ENCODE measurements at places on chromosomes 4 and X. TPM values are rescaled to one million over a fixed set of nuclear protein-coding genes. Genes with fewer than 3 reads are reported as not detected.

DNA sequence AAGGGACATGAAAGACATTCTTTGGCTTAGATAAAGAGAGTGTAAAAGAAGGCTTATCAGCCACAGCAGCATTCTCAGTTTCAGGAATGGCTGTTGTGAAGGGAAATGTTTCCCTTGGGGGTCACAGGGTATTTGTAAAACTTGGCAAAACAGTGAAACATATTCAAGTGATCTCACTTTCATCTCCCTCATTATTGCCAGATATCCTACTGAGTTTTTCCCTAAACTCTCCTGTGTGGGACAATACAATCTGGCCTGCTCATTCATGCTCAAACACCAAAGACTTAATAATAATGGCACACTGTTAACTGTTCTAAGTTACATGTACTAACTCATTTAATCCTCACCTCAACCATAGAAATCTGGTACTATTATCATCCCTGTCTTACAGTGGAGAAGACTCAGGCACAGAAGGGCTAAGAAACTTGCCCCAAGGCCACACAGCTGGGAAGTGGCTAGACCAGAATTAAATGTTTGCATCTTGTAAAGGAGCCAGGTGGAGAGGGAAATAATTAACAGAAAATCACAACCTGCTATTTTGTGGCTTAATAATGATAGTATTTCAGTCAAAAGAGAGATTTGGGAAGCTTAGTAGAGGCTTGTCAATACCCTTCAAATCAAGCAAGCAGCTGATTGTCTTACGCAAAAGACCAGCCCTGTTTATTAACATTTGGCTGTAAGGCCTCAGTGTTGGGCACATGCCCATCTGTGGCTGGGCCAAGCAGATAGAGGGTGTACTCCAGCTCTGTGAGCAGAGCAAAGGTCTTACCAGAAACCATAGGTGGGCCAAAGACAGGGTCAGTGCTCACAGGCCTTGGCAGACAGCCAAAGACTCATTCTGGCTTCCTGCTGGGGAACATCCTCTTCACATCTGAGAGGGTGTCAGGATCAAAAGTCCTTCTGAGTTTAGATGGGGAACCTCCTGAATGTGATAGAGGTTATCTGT, 17.3 kb downstream of the SMPX start:
- DNase-seq = no peak

GRCh38 chr4:37685161-37685822, 884 bp downstream of the RELL1 start:
- no peak for DNase-seq

DNA sequence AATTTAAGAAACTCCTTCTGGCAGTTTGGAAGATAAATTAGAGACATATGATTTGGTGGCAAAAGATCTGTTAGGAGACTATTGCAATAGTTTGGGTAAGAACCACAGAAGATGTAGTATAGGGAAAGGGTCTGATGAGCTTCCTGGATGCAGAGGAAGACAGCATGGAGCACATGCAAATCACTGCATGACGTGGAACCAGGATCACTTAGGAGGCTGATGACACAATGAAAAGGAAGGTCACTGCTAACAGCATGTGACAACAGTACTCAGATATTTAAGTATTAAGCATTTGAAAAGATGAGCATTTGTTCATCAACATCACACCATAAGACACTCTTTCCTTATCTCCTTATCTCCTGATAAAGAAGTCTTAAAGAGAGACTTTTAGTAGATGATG, 167.8 kb upstream of the LDB2 start:
- DNase-seq = no peak

DNA sequence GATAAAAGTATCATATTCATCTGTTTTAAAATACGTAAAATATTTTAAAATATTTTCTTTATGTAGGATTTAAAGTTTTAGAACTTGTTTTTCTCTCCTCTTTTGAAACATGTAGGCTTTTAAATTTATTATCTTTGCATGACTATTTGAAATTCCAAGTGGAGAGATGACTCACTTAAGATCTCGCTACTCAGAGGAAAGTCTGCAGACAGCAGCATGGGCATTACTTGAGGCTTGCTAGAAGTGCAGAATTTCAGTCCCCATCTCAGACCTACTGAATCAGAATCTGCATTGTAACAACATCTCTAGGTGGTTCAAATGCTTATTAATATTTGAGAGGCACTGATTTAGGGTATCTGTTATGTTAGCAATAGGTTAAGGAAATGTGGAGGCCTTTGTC, 225.7 kb upstream of the ARX start:
- DNase-seq = no peak

DNA sequence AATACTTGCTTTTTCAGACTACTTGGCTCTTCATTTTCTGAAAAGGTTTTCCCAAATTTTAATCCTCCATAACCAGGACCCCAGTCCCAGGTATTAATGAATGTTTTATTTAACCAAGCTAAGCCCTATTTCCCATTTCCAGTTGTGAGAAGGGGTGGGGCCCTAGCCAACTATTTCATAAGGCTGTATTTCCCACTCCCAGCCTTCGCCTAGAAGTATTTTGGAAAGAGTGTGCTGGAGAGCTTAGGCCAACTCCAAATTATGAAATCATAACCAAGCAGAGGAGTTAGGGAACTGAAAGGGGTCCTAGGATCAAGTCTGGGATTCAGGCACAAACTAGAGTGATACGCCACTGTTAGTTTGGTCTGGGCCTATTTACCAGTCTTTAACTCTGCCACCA, 148.4 kb upstream of the GPC4 start:
- no peak for DNase-seq

DNA sequence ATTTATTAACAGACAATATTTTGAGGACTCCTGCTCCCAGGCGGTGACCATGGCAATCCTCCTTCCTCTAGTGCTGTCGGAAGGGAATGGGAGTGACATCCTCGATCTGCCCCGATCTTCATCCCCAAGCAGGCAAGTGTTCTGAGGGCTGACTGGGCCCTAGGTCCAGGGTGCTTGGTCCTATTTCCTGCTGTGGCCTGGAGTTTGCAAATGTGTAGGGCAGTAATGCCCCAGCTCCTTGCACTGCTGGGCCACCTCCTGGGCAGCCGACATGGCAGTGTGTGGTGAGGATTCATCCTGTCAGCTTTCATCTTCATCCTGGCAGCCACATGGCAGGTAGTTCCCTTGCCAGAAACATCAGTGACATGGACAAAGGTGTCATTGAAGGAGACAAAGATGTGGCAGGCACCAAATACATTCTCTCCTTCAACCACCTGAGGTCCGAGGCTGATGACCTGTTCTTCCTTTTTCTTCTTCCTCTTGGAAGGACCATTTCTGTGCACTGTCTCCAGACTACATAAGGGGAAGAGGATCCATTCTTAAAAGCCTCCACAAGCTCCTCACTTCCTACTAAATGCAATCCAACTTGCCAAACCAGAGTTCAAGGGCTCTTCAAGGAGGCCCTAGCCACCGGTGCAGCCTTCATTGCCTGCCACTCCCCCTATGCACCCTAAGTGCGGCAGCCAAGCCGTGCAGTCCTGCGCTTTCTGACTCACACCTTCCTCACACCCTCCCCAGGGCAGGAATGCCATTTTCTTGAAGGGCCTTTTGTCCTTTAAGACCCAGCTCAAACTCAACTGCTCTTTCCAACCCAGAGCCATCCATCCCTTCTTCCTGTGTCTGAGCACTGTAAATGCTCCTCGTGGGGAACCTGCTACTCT, 65.7 kb downstream of the TMEM154 start:
- DNase-seq = no peak

DNA sequence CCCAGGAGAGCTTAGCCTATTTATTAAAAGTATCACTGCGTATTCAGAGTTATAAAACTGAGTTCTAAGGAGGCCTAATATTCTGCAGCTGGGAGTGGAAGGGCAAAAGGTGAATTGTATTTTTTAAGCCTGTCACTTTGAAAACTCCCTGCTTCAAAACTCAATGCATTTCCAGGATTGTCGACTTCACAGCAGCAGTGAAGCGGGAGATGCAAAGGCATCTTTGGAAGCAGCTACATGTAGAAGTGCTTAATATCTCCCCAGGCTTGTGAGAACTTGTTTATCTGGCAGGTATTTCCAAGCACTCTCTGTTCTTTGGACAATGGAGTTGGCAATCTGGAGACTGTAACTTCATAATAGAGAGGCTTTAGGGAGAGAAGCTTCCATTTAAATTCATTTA, 717.5 kb upstream of the SLIT2 start:
- DNase-seq = no peak

- no peak for DNase-seq
These were observed 43.8 kb downstream of the CDX4 start for GRCh38 chrX:73490661-73491060.

DNA sequence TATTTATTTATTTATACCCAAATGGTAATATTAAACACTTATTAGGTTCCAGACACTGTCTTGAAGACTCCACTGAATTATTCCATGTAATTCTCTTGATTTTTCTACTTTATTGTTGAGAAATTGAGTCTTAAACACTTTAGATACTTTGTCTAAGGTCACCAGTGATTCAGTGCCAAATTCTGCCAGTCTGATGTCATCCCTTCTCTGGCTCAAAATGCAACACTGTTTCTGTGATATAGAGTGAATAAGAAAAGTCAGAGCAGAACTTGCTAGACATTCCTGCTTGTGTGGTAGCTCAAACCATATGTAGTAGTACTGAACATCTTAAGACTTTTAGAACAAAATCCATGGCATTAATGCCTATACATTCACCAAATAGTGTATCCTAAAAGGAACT, 164.3 kb downstream of the GABRB1 start:
- no peak for DNase-seq

DNA sequence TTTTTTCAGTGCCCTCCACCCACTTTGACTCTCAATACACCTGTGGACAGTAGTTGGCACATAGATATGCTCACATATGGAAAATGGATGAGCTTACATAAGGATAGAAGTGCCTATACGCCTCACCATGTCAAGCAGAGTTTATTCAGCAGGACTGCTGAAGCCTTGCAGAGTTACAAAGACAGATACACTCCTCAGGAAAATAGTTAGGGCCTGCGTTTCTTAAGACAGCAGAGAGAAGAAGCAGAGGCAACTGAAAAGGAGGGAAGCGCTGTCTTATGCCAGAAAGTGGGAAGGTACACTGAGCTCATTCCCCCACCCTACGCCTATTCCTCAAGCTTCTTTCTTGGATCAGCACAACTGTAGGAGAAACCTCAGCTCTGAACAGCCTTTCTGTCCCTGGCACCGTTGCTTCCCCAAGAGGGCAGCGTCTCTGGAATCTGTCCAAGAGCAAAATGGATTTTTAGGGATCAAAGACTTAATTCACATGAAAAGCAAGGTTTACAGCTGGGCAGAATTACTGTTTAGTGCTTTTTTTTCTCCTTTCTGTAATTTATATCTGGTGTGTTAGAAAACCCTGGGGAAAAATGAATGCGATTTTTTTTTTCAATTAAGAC, 37.3 kb upstream of the MBTPS2 start:
- no peak for DNase-seq

Gene PRSS48
- not detected for total RNA-seq

Gene ZNF827
- total RNA-seq = 23.9 TPM
